ENCODE measurements at places on chromosomes 2 and 18.

GRCh38 chr2:224039770-224040440, 819 bp upstream of the SERPINE2 start:
- no peak for DNase-seq

- no peak for DNase-seq
Observed at GRCh38 chr2:100807707-100808106, 12.2 kb upstream of the NPAS2 start.

DNA sequence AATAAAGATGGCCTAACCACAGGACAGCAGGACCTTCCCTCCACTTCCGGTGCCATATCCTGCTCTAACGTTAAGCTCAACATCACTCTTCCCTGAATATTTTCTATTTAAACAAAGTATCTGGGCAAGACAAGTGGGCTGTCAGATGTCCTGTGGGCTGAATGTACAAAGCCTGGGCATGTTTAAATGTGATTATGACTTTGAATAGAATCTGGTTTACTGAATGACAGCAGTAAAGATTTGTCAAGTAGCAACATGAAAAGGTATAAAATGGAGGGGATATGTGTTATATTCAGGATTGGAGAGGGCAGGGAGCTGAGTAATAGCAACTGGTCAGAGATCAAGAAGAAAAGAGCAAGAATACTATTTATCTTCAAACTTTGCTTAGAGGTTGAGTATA, 540.9 kb downstream of the NRXN1 start:
- DNase-seq = no peak

GRCh38 chr2:151976945-151977353, 121.9 kb downstream of the CACNB4 start:
- DNase-seq = no peak

All from HL-60 (cell line).